BE2C (cell line): ENCODE measurements at places on chromosomes 7 and 10.

- DNase-seq, result no peak
Observed at GRCh38 chr10:12812571-12812970, 188.9 kb downstream of the CCDC3 start.

DNA sequence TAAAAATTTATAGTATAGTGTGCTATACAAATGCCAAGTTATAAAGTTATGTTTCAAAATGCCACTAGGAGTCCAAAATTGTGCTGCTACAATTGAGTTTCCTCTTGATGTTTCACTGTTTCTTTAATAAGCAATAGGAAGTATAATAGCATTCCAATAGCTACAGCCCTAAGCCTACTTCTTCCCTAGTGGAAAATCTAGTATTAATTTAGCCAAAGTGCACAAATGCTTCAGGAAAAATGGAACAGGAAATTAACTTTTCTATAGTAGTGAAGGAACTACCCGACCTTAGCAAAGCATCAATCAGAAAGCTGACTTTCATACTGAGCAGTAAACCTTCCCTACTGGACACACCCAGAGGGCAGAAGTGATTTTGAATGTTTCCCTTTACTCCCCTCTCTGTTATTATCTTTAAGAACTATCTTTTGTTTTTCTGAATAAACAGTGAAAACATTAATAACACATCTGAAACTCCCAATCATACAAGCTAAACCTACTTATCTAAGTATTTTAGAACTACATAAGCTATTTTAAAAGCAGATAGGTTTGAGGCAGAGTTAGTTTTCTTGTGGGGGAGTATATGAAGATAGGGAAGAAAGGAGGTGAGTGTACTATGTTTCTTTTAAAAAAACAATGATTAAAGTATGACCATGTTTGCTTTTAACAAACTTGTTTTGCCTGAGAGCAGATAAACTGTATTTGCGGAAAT, 13.7 kb downstream of the CPED1 start:
- DNase-seq, result no peak

GRCh38 chr7:158473946-158474345, 113.7 kb downstream of the PTPRN2 start:
- DNase-seq, result no peak

GRCh38 chr10:13734151-13734550, 147.4 kb downstream of the PRPF18 start:
- no peak for DNase-seq

- no peak for DNase-seq
Observed at GRCh38 chr10:84204122-84204521, 9.8 kb downstream of the CDHR1 start.

GRCh38 chr7:128692623-128693270, 20.7 kb downstream of the GARIN1A start:
- DNase-seq, result no peak

DNA sequence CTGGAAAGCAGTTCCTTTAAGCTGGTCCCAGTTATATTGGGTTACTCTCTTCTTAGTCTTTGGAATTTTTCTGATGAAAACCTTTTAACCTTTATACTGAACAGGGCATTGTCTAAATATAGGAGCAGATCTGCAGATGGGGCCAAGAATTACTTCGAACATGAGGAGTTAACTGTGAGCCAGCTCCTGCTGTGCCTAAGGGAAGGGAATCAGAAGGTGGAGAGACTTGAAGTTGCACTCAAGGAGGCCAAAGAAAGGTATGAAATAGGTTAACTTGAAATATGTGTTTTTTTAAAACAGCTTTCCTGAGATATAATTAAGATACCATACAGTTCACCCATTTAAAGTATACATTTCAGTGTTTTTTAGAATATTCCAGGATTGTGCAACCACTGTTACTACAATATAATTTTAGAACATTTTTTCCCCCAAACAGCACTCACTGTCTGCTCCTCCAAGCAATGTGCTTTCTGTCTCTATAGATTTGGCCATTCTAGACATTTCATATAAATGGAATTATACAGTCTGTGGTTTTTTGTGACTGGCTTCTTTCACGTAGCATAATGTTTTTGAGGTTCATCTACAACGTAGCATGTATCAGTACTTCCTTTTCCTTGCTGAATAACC, 18.9 kb downstream of the OPTN start:
- no peak for DNase-seq

GRCh38 chr10:48399056-48399541, 92.6 kb downstream of the MAPK8 start:
- no peak for DNase-seq

DNA sequence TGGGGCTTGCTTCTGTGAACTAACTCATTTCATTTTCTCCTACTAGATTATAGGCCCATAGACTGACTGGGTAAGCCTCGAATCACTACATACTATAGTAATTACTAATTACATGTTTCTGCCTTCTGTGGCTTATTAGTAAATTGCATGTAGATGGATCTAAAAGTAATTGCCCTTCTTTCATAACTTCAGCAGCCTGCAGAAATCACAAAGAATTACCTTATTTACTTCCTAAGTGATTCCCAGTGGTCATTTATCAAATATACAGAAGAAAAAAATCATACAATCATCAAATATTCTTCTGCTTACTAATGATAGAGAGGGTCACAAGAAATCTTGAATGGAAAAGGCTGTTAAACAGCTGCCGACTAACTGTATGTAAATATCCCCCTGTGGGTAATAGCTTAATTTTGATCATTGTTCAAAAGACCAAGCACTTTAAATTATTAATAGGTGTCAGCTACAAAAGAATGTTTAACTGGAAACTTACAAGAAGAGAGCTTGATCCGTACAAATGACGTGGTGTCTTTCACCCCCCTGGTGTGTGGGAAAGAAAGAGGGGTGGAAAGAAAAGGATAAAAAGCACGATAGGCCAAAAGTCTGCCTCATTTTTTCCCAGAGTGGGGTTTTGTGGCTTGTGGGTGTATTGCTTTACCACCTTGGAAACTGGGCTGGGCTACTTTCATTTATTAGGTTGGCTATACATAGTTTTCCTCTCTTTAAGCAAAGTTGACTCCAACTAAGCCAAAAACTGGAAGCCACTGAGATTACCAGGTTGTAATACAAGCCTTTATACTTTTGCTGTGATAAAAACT, 361.8 kb upstream of the ZMIZ1 start:
- DNase-seq, result no peak

DNA sequence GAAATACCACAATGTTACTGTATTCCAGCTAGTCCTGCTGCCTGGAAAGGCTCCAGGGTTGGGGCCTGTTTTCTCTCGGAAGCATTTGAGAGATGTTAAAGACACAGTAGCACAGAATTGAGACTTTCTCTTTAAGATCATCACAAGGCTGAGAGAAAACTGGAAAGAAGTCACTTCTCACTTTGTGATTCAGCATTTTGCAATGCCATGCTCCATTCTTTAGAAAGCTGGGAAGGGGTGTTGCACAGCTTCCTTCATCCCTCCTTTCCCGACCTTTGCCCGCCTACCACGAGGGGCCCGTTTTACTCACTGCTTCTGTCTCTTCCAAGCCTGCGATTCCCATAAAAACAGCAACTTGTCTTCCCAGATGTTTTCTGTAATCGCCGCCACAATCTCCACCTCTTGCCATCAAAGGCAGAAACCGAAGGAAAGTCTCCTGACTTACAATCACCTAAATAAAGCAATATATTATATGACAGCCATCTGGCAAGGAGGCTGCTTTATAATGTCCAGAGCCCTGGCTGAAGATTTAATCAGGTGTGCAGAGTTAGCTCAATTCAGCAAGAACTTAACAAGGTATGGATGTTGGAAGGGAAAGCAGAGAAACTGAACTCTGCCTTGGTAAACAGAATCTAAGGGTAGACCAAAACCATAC, 18.9 kb downstream of the NOD1 start:
- DNase-seq, result peak; percentile 37

GRCh38 chr7:109029866-109030265, 460.2 kb downstream of the DNAJB9 start:
- no peak for DNase-seq

DNA sequence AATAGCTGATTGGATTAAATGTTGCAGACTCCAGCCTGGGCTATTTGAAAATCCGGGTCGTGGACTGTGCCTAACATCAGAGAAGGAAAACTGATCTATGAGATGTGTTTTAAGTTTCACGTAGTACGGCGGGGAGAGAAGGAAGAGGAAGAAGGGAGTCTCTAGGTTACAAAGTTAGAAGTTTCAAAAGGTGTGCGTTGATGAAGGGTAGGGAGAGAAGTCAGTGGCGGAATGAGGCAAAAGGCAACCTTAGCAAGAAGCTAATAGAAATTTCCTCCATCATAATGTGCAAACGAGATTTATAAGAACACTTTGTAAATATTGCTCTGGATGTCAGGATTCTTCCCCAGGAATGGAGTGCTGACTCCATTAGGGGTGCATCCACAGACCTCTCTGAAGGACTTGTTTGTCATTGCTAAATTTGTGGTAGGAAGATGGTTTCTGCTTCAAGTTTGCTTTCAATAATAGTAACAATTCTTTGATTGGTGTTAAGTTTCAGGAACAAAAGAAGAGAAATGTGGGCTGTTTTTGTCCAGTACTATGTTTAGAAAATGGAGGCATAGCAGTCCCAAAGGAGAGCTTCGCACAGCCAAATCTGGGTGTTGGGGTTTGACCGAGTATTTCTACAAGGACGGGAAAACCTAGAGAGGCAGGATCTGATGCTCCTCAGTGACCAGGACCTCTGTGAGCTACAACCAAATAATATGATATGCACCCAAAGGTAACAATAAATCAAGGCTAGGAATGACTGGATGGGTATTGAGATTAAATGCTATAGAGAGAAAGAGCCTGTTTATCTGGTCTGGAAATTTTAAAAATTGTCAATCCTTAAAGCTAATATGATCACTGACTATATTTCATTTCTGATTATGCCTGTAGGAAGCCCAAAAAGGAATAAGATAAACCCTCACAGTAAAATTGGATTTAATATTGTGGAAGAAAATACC, 8.2 kb downstream of the TWIST1 start:
- DNase-seq, result no peak
